ENCODE measurements at places on chromosomes 5 and 9. TPM values are rescaled to one million over a fixed set of nuclear protein-coding genes. Genes with fewer than 3 reads are reported as not detected.

IL33 gene
- 202 TPM for total RNA-seq

BARHL1 gene
- total RNA-seq, result not detected

PITX1 gene
- total RNA-seq, result 208 TPM

ANKRD34B gene
- not detected for total RNA-seq

CDH6 gene
- 40.0 TPM for total RNA-seq

MEGF10 gene
- total RNA-seq, result 0.14 TPM

ABLIM3 gene
- total RNA-seq, result 7.7 TPM

FOXD4L5 gene
- under 0.01 TPM for total RNA-seq

TRPM6 gene
- 0.09 TPM for total RNA-seq

CDKN2B gene
- total RNA-seq, result 37.2 TPM

ZNF782 gene
- total RNA-seq, result 2.4 TPM

KCNN2 gene
- total RNA-seq, result 0.43 TPM

PRRT1B gene
- total RNA-seq, result not detected

Data from smooth muscle cell of bladder (primary cell).